NCI-H82 (cell line): ENCODE measurements at places on chromosomes 2 and 18.

DNA sequence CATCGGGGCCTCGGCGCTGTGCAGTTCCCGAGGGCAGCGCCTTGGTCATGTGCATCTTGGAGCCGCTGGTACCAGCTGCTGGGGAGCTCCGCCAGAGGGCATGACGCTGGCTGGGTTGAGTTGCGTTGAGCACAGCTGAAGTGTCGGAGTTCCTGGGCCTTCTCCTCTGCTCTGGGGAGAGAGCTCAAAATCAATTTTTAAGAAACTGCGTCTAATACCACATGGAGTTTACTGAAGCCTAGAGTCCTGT, 48.7 kb downstream of the GREB1 start:
- DNase-seq: no peak

GRCh38 chr18:48133671-48134251, 203.3 kb upstream of the SMAD2 start:
- no peak for DNase-seq

DNA sequence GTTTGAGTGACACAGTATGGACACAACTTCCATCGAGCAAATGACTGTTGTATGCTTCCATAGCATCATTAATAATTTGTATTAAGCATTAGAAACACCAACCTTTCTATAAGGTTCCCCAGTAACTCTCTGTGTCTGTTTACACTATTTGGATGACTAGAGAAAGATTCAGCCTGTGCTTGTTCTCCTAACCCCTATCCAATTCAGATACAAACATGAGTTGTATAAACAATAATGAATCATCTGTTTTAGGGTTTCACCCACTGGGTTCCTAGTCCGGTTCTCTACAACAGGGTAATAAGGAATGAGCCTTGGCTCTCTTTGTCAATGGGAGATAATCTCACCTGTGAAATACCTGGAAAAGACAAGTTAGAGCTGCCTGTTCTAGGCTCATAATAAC, 894.1 kb upstream of the PIK3C3 start:
- DNase-seq: no peak

DNA sequence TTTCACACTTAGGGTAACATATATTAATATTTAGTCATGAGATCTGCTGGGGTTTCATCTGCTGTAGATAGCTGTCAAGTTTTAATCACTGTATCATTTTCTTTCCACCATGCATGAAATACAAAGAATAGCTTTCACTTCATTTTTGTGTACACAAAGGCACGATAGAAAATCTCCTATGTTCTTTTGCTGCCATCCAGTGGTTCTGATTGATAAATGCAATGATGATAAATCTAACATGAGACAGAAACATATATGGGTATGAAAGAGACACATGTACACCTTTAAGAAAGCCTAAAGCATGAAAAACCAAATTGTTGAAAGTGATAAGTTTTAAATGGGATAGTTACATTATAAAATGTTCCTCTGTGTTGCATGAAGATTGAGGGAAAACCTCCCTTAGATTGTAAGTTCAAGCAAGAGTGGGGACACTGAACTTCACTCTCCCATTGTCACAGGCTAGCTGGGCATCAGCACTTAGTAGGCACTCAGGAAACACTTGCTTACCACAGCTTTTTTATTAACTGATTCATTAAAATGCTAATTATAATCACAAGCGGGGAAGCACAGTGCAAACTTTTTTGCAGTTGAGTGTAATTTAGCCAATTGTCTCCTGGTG, 31.2 kb downstream of the C1D start:
- DNase-seq: peak; percentile 79

DNA sequence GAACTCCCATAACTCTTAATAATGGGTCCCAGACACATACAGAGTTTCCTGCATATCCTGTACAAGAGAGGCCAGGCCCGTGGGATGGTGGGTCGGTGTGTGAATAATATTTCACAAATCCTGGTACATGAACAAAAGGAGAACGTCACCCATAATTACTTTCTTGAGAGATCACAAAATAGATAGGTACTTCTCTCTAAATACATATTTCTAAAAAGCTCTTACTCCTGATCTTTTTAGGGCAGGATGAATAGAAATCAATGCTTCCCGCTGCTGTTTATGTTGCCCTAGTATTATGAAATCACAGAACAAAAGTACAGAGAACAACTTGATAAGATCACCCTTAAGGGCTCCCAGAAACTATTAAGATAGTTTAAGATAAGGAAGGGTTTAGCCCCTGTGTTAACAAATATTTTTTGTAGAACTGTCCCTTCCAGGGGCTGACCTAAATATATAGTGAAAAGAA, 5.4 kb downstream of the IRS1 start:
- peak; percentile 31 for DNase-seq

DNA sequence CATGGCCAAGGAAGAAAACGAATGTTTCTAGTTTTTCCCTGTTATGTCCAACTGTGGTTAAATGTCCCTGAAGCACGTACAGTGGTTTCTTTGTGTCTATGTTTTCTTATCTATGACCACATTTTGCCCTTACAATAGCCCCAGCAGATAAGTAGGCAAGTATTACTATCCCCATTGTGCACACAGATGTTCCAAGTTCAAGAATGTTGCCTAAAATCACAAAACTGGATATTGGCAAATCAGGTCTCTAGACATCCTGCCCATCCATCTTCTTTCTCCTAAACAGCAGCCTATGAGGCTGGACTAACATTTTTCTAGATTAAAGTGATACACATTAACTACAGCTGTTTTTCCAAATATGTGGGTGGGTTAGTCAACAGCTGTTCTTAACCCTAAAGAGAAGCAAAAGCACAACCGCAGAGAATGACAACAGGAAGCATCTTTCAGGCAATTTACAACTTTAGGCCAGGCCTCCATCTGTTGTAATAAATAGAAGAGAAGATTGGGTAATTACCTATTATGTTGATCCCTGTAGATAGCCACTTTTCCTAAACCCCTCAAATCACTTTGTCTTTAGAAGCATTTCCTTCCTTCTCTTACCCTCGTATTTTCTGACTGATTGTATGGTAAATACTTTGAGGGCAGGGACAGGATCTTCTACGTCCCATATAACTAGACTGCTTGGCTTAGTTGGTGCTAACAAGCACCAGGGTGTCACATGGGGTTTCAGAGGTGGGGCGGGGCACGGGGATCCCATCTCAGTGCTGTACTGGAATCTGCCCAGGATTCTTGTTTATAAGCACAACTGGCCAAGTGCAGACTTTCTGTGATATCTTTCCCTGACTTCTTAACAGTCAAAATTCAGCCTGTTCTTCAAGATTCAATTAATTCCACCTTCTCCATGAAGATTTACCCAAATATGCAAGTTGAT, 132.1 kb upstream of the SETBP1 start:
- DNase-seq: peak; percentile 35

DNA sequence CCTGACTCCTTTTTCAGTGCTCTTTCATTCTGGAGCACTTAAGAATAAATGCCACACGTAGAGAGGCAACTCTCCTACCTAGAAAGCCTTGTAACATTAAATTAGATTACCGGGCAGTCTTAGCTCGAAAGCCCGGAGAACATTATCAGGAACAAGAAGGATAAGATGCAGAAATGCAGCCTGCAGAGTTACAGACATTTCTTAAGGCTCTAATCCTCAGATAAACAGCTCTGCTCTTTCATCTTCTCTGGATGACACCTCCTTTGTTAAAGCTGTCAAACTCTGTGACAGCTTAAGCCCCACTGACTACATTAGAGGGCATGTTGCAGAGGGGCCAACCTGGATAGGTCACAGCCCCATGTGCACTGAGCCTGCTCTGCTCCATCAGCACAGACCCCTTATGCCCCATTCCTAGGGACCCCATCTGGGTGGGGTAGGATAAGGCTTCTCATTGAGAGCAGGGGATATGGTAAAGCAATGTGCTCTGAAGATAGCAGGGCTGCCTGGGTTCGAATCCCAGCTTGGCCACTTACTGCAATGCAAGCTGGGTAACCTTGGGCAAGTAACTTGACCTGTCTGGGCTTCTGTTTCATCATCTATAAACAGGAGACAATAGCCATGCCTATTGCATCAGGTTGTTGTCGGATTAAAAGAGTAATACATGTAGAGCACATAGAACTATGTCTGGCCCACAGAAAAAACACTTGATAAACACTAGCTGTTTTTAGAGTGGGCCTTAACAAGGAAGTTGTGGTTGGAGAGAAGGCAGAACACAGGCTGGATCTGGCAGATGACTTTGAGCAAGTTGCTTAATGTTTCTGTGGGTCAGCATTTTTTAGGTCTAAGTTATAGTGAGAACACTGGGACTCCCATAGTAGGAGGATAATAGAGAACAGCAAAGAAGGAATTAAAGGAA, 111.4 kb downstream of the THNSL2 start:
- peak; percentile 91 for DNase-seq

GRCh38 chr2:48105848-48106247, 199.6 kb upstream of the FBXO11 start:
- peak; percentile 40 for DNase-seq

DNA sequence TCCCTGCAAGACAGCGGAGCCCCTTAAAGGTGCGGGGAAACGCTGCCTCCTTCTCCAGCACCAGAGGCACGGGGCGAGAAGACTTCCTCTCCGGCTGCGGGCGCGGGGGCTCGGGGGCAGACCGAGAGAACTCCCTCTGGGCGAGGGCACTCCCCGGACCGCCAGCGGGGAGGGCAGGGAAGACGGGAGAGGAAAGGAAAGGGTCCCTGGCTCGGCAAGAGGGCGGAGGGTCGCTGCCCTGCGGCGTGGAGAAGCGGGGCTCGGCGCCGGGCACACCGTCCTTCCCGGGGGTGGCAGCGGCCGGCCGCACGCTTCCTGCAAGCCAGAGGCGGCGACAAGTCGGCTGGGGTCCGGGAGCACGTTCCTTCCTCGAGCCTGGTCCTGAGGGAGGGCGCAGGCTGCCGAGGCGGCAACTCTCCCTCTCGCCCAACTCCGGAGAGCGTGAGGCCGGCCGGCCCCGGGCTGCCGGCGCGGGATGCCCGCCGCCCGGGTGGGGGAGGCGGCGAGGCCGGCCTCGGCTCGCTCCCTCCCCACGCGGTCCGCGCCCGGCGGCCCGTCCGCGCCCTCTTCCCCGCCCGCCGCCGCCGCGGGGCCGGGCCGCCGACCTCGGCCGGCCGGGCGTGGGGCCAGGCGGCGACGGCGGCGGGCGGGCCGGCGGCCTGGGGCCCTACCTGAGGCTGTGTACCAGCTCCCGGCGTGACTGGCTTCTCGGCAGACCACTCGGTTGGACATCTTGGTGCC, 1.1 kb downstream of the MEMO1 start:
- peak; percentile 59 for DNase-seq

- no peak for DNase-seq
Measured at GRCh38 chr2:174544156-174544555, 53.4 kb downstream of the WIPF1 start.

- peak; percentile 71 for DNase-seq
Measured at GRCh38 chr2:191933307-191934105, 86.6 kb upstream of the CAVIN2 start.

GRCh38 chr2:235594041-235594440, 100.2 kb downstream of the AGAP1 start:
- DNase-seq: peak; percentile 85
